ENCODE measurements at places on chromosomes 5 and 9. TPM values are rescaled to one million over a fixed set of nuclear protein-coding genes. Genes with fewer than 3 reads are reported as not detected.

DNA sequence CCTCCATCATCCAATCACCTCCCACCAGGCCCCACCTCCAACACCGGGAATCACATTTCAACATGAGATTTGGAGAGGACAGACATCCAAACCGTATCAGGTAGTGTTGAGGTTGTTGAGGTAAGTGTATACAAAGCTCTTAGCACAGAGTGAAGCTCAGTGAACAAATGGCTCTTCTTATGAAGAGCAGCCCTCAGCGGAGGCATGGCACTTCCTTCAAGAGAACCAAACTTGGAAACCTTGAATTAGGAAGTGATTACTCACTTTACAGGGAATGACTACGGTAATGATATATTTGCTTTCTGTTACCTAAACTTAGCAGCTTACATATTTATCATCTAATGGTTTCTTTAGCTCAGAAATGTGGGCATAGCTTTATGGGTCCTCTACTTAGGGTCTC lies 92.8 kb downstream of the IQGAP2 start:
- DNase-seq = no peak

The ORM2 gene
- total RNA-seq = not detected

The PCDHGB5 gene
- 5.6 TPM for total RNA-seq

DNA sequence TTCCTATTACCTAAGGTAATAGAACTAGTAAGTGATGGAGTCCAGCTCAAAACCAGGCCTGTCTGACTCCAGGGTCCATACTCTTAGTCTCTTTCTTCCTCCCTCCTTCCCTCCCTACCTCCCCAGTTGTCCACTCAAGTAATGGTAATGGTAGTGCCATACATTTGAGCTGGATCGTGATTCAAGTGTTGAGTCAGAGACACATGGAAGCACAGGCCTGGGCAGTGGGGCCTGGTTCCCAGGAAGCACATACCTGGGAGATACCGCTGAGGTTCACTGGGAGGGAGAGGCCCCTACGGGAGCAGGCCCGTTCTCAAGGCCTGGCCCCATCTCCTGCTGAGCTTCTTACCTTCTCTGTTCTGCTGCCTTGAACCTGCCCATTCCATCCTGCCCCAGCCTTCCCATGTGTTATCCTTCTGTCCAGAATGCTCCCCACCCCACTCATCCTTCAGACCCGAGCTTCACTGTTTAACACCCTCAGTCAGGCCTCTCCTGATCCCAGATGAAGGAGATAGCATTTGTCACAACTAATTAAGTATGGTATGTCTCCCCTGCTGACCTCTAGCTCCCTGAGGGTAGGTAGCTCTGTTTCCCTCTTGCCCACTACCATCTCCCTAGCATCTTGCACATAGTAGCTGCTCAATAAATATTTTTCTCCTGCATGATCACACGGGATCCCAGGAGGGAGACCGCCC lies 13.8 kb downstream of the URM1 start:
- no peak for DNase-seq

GRCh38 chr5:56638768-56639238 lies 176.5 kb upstream of the MAP3K1 start:
- DNase-seq = no peak

DNA sequence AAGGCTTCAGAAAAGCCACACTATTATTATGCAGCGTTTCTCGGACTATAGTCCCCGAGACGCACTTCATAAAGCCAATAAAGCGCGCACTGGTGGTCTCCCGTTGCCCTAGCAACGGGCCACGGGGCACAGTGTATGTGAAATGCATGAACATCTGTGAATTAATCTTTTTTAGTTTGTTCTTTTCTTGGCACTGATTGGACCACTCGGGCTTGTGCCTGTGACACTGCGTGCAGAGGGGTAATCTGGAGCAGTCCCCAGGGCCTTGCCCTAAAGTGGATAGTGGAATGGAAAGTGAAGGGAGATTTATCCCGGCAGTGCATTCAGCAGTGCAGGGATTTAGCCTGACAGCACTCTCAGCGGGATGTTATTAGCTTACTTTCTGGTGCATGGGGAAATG lies 92.1 kb downstream of the TLE4 start:
- DNase-seq = no peak
